Muscle of leg (tissue), 16 donors: ENCODE measurements at places on chromosomes 11 and 22. TPM values are rescaled to one million over a fixed set of nuclear protein-coding genes. Genes with fewer than 3 reads are reported as not detected.

SNRPD3 gene
- polyA plus RNA-seq, result 118 TPM

RASL10A gene
- polyA plus RNA-seq, result 1.7 TPM

TOB2 gene
- 45.5 TPM for polyA plus RNA-seq

DNA sequence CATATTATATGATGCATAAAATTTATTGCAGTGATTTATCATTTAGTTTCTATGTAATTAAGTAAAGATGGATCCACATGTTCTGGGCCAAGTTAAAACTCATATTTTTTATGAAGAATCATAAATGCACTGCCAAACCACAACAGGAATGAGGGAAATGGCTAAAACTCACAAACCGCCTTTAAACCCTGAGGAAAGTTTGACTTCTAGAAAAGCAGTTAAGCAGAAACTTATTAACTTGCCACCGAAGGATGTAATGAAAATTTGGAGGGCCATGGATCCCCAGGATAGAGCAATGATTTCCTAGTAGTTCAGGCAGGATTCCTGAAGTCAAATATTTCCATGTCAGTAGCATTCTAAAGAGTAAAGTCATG lies 218.3 kb upstream of the CTSC start:
- no peaks in the 10 kb centered on the region for H3K27me3 ChIP-seq
- H3K4me1 ChIP-seq, result no peaks in the 10 kb centered on the region
- H3K4me3 ChIP-seq, result no peak overlapping the region
- peak; percentile 63 for DNase-seq
- no peak overlapping the region for H3K27ac ChIP-seq

GRCh38 chr11:78870655-78871054 lies 296.0 kb upstream of the NARS2 start:
- H3K36me3 ChIP-seq, result no peaks in the 10 kb centered on the region
- H3K27me3 ChIP-seq, result no peaks in the 10 kb centered on the region
- no peak overlapping the region for H3K4me3 ChIP-seq
- no peak for DNase-seq
- H3K4me1 ChIP-seq, result no peaks in the 10 kb centered on the region
- no peak overlapping the region for H3K27ac ChIP-seq
